NCI-H510A treated with DMSO at 0.1 percent for 48 hours (cell line): ENCODE measurements at places on chromosomes 7 and 10.
A peak's percentile ranks its signal among the peaks of the same experiment; 100 is the strongest.

DNA sequence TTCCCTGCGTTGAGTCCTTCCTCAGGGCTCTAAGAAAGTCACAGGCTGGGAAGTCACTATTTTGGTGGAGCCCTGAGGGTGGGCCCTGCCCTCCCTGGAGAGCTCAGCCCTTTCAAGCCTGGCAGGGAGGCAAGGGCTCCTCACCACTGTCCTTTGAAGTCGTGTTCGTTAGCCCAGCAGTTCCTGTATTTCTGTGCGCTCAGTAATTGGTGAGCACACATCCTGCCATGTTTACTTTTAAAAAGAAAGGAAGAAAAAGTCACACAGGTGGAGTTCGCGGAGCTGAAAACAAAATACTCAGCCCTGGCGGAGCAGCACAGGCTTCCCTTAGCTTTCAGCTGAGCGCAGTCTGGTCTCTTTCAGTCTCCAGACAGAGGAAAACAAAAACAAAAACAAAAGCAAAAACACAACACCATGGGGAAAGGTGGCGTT, 37.1 kb downstream of the PRKCQ start:
- DNase-seq: no peak

- no peak for DNase-seq
Observed at GRCh38 chr7:8228766-8229674, 32.9 kb downstream of the ICA1 start.

DNA sequence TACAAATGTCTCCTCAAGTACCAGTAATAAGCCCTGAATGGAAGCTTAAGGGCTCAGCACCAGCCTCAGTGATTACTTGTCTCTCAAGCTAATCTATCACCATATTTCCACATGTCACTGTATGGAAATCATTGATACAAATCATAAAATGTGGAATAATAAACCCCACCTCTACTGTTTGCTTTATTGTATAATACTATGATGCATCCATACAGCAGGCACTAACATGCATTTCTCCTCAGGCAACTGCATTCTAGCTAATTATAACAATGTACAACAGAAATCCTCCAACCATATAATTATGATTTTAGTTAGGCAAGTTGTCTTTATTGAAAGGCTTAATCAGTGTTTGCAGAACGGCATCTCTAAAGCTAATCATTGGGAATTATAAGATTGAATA, 26.2 kb downstream of the CRPPA start:
- DNase-seq: no peak

GRCh38 chr7:150994141-150994837, 3.5 kb downstream of the NOS3 start:
- DNase-seq: no peak

GRCh38 chr7:66050337-66050957, 25.2 kb upstream of the ASL start:
- no peak for DNase-seq

- DNase-seq: no peak
Observed at GRCh38 chr7:24724451-24725190, 32.6 kb downstream of the GSDME start.

DNA sequence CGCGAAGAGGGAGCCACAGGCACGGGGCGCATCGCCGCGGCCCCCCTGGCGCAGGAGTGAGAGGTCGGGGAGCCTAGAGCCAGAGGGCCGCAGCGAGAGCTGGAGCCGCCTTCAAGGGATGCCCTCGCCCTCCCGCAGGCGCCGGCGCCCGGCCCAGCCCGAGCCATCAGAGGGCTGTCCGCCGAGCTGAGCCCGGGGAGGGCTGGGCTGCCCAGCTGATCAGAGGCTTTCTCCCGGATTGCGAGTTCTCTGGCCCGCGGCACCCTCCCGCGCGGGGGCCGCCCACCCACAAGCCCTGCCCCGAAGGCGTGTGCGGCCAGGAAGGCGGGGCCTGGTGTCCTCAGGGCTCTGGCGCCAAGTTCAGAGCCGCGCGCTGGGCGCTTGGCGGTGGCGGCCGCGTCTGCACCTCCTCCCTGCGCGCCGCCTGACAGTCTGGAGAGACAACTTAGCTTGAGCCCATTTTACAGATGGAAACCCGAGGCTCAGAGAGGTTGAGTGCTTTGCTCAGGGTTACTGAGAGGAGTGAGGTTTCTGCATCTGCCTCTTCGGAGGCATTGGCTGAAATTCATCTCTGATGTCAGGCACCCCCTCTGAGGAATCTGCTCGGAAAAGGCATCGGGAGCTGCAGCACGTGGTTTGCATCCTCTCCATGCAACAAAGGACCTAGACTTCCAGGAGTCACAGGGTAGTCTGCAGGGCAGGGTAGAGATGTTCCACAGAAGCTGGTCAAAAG, 3.8 kb upstream of the ANTXRL start:
- peak; percentile 25 for DNase-seq

DNA sequence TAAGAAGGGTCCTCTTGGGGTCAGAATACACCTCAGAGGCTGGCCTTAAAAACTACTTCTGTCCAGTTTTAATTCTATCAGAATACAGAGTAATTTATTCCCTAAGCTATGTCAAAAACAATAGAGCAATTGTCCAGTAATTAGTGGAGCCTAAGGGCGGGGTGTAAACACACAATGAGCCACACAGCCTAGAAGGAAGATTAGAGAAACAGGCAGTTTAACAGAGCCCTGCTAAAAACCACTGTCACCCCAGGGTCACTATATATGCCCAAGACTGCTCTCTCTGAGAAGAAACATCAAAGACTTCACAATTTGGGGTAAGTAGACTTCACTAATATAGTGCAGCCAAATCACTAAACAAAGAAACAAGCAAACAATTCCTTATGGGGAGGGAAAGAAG, 27.2 kb upstream of the WNT2 start:
- DNase-seq: no peak

- no peak for DNase-seq
Observed at GRCh38 chr7:44144426-44144967, 3.4 kb upstream of the MYL7 start.
